ENCODE measurements at places on chromosomes 12 and 14.

- no peak for DNase-seq
Observed at GRCh38 chr12:16119618-16120415, 157.7 kb downstream of the SLC15A5 start.

DNA sequence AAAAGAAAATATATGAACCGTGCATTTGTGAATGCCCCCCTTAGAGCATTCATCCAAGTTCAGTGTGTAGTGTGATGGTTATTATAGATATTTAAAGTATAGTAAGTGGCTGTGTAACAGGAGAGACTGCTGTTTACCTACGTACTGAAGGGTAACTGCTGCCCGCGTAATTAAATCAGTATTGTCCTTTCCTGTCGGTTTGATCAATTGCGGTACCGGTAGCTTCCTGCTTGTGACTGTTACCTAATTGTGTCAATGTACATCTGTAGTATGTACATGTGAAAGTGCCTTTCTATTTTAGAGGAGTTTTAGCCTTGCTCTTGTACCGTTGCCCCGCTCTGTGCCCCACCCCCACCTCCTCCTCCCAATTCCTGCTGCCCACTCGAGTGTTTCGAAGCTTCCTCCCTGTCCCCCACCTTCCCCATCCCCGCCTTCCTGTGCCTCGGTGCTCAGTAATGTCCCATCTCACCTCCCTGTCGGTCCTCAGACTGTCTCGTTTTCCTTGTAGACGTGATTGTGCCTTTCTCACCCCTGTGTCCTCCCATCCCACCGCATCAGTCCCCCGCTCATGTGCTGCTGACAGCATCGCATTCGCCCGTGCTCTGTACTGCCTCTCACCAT is 75.0 kb downstream of the KICS2 start:
- no peak for DNase-seq

GRCh38 chr14:105488781-105489541 is 2.1 kb upstream of the TEDC1 start:
- DNase-seq = no peak

- DNase-seq = no peak
Observed at GRCh38 chr12:62925680-62926079, 9.3 kb downstream of the PPM1H start.

DNA sequence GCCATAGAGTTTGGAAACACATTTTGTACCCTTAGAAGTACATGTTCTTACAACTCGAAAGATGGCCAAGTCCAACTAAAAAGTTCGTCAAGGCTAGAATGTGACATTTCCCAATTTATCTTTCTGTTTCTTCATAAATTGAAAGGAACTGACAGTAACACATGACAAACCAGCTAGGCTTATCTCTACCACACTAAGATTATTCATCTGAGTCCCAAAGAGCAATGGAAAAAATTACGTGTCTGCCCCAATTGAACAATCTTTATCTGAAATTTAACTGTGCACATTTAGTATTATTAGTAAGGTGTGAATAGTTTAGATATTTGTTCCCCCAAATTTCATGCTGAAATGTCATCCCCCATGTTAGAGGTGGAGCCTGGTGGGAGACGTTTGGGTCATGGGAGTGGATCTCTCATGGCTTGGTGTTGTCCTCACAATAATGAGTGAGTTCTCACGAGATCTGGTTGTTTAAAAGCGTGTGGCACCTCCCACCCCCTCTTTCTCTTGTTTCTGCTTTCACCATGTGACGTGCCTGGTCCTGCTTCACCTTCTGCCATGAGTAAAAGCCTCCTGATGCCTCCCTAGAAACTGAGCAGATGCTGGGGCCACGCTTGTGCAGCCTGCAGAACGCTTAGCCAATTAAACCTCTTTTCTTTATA is 13.3 kb downstream of the CPM start:
- DNase-seq = no peak

DNA sequence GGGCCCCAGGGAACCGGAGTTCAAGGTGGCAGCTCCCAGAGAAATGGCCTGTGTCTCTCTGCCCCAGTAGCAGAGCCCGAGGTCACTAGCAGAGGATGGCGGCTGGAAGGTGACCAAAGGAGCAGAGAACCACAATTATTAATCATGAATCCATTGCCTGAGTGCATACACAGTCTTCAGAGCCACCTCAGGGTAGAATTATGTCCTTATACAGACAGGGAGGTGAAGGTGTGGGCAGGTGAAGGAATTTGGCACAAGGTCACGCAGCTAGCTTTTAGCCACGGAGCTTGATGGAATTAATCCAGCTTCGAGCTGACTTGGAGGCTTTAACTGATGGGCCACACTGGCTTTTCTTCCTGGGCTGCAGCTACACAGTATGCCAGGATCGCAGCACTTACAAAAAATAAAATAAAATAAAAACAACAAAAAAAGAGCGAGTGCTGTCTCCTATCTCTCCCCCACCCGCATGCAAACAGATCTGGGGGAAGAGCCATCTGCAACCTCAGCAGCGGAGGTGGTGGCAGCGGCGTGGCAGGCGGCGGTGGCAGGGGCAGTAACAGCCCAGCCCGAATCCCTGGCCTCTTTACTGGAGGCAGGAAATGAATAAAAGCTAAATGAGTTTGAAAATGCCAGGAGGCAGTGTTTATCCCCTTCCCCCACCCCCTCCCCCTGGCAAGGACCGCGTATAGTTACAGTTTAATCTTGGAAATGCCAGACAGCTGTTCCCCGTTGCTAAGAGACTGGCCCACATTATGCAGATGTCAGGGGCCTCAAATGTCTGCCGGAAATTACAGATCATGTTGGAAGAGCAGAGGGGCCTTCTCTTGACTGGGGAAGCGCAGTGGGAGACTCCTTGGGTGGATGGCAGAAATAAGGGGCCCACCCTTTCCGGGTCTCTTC is 93.5 kb downstream of the LRRC74A start:
- no peak for DNase-seq

GRCh38 chr14:94079891-94080620 is 946 bp downstream of the DDX24 start:
- DNase-seq = no peak

DNA sequence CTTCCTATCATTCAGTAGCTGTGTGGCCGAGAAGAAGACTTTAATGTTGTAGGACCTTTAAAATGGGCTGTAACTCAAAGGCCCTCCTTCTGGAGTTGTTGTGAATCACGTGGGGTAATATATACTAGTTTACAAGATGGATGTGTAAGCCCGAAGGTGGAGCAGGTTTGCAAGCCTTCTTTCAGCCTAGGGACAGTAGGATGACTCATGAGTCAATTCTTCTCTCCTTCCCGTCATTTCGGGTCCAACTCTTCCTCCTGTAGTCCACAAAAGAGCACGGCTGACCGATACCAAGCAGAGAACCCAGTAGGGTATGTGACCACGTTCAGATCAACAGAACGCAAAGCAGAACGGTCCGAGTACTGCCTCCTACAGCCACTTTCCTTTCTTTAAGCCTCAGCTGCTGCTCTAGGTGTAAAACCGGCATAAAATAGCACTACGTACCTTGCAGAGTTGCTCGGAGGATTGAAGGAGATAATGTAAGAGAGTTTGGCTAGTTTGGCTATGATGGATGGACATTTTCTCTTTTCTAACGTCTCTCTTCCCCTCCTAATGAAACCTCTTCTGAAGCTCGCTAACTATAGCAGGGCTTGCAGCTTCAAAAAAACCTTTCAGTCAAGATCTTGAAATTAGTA is 1.3 kb upstream of the RASSF3 start:
- peak; percentile 46 for DNase-seq

GRCh38 chr14:90759370-90760077 is 56.7 kb downstream of the TTC7B start:
- DNase-seq = no peak

- DNase-seq = no peak
Observed at GRCh38 chr14:62428429-62429203, 616.6 kb downstream of the KCNH5 start.

- DNase-seq = no peak
Observed at GRCh38 chr12:29234965-29235626, 86.0 kb downstream of the FAR2 start.

GRCh38 chr14:59103396-59103795 is 85.1 kb upstream of the DAAM1 start:
- DNase-seq = no peak

- DNase-seq = no peak
Observed at GRCh38 chr12:57737467-57738460, 778 bp downstream of the AGAP2 start.

DNA sequence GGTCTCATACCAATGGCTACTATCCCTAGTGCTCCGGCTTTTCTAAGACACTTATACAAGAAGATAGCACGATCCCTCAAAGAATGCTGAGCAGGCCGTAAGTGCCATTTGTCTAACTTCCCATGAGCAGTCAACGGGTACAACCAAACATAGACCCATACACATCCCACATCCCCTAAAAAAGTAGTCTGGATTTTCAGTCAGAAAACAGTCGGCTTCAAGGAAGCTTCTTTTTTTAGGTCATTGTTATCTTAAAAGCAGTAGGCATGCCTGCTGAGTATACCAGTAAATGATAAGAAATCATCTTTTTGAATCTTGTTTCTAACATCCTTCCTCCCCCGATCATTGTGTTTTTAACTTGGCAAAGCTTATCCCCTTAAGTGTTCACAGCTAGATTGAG is 19.8 kb downstream of the OSBPL8 start:
- no peak for DNase-seq

- DNase-seq = no peak
Observed at GRCh38 chr12:21615431-21615830, 10.8 kb upstream of the GYS2 start.

DNA sequence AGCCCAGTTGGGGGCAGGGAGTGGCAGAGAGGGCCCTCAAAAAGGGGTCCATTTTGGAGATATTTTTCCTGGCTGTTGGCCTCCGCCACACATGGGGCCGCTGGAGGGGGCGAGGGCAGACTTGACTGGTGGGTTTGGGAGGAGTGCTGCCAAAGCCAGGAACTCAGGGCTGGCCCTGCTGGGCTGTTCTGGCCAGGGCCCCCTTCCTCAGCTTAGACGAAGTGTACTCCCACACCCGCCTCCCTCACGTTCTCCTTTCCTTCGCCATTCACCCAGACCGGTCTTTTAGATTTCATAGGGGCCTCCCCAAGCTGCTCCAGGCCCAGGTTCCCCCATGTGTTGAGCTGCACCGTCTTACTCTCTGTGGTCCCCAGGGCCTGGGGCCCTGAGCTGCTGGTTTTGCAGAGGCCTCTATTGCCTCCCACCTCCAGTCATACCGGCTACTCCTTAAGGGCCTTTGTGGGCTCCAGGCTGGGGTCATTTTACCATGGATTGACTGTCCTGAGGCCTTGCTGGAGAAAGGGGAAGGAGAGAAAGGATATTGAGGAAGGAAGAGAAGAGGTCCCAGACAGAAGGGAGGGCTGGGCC is 1.3 kb downstream of the KRT7 start:
- DNase-seq = no peak

GRCh38 chr14:64159588-64159987 is 134.6 kb downstream of the ESR2 start:
- no peak for DNase-seq

- no peak for DNase-seq
Observed at GRCh38 chr14:58171090-58171489, 19.1 kb upstream of the ARMH4 start.

GRCh38 chr14:105090493-105091053 is 25.3 kb upstream of the GPR132 start:
- DNase-seq = peak; percentile 82

GRCh38 chr12:128266541-128267130 is 334 bp upstream of the TMEM132C start:
- DNase-seq = no peak

DNA sequence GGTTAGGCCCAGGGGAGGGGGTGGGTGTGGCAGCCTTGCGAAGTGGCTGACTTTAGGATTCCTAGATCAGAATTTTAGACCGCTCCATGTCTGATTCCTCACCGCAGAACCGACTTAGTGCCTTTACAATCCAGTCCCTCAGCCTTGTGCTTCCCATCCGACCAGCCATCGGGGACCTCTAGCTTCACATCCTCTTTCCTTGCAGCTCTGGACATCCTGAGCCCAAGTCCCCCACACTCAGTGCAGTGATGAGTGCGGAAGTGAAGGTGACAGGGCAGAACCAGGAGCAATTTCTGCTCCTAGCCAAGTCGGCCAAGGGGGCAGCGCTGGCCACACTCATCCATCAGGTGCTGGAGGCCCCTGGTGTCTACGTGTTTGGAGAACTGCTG is 557 bp downstream of the COPS7A start:
- DNase-seq = peak; percentile 7

DNA sequence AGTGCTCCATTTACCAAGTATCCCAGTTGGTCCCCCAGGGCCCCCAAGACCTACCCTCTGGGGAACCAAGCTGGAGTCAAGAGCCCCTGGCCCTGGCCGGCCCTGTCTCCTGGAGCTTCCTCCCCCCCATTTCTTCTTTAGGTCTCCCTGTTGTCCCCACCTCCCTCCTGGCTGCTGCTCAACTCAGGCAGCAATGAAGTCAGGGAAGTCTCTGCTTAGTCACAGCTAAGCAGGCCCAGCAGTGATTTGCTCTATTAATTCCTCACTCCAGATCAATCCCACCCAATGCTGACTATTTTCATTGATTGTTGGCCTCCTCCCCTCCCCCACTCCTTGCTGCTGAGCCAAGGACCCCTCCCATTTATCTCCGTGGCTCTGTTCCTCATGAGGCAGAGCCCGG is 28.3 kb downstream of the VSX2 start:
- DNase-seq = no peak

- DNase-seq = no peak
Observed at GRCh38 chr14:29805415-29806123, 122.1 kb downstream of the PRKD1 start.

GRCh38 chr12:92989715-92990484 is 60.8 kb upstream of the EEA1 start:
- no peak for DNase-seq

DNA sequence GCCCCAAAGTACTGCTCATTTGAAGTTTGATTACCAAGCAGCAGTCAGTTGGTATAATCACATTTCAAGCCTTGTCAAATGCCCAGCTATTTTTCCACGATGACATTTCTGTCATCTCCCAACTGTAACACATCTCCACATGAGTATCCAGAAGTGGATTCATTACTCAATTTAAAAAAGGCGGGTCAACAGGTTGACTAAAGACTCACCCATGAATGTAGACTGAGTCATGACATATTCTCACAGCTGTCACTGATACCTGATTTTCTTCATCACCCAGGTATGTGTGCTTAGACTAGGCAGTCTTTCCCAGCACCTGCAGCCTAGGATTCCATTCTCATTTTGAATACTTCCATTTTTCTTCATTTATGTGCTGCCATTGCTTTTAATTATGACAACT is 75.1 kb upstream of the DBX2 start:
- no peak for DNase-seq

DNA sequence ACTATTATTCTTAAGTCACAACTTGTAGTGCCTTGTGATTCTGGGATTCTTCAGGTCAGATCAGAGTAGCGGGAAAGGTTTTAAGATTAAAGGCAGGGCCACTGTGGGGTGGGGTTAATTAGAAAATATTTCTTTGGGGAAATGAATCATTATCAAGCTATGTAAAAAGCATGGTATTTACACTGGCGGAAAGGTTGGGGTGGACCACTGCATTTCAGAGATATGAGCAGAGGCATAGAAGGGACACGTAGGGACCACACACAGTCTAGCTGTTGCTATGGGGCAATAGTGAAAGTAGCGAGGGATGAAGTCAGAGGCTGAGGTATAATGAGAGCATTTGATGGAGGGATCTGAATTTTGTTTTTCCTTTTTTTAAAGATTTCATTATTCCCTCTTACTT is 31.7 kb upstream of the KCNH3 start:
- DNase-seq = no peak

- no peak for DNase-seq
Observed at GRCh38 chr14:91866511-91867295, 633 bp downstream of the TC2N start.

GRCh38 chr14:68795597-68796417 is 2.9 kb upstream of the ZFP36L1 start:
- peak; percentile 80 for DNase-seq

Data from effector CD4-positive, alpha-beta T cell (primary cell).